Muscle of leg (tissue), 16 donors: ENCODE measurements at places on chromosomes 2 and 18.
A peak's percentile ranks its signal among the peaks of the same experiment; 100 is the strongest.

DNA sequence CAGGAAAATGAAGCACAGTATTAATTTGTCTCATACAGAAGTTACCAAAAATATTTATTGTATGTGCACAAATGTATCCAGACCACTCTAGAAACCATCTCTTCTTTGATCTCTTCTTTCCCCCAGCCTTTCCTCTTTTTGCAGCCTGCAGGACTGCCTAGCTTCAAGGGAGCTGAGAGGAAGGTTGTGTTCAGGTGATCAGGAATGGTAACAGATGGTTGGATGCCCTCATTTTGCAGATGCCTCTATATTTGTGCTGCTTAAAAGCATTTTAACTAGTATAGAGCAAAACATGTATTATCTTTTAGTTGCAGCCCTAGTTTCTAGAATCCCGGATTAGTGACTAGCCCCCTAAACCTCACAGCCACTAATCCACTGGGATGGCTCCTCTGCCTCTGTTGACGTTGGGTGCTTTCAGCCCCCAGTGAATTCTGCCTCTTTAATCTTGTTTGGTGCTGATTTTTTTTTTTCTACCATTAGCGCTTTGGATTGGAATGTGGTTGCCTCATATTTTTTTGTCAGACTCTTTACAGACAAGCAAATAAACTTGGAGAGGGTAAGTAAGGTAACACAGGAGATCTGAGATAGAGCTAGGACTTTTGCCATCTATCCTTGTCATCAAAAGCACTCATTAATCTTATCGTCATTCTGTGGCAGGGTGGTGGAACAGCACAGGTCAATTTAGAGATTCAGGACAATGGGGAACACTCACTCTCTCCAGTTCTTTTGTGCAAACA, 103.8 kb upstream of the NDUFV2 start:
- no peak for DNase-seq

GRCh38 chr2:220129391-220129790, 502.0 kb downstream of the SLC4A3 start:
- DNase-seq, result peak; percentile 51

GRCh38 chr2:219709331-219709761, 81.9 kb downstream of the SLC4A3 start:
- DNase-seq, result peak; percentile 65

DNA sequence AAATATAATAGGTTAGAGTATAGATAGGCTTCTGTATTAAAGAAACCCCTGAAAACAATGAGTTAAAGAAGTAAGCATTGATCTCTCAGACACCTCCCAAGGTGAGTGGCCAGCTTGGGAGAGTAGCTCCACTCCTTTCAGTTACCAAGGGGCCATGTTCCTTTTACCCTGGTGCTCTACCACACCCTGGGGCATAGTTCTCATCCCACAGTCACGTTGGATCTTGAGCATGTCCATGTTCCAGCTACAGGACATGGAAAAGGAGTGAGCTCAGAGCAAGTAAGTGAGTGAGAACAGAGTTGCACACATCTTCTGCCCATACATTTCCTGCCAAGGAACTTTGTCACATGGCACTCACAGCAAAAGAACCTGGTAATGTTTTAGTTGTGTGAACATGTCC, 325.9 kb upstream of the SLC39A10 start:
- no peak for DNase-seq

GRCh38 chr2:238091436-238092060, 8.6 kb upstream of the ESPNL start:
- no peak for DNase-seq
